GM12864 (cell line): ENCODE measurements at places on chromosomes 12 and 14.

DNA sequence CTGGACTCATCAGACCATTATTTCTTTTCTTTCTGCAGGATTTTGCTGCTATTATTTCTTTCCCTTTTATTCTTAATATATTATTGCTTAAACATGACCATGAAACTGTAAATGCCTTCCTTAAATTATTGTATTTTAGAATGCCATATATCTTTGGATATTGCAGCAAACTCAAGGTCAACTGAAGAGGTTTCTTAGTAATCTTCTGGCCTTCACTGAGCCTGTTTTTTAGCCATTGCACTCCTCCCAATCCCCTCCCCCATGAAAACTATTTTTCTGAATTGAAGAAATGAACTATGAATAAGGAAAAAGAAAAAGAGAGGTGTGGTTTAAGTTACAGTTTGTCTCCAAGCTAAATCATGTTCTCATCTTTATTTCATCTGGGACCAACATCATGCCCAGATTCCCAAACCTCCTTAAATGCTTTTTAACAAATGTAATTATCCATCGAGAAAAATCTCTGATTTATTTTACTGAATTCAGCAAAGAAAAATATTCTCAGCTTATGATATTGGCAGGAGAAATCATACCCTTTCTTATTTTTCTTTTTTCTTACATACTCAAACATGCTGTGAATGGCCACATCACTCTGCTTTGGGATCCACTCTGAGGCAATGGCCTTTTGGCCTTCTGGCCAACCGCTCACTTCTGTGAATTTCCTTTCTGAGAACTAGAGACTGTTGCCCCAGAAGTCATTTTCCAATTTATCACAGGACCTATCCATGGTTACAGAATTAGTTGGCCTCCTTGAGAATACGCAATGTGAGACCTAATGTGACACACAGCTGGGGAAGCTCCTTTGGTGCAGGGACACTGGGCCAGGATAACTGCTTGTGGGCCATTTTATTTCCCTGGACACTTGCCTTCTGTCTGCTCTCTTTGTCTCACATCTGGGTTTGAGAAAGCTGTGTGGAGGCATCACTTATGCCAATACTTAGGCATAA, 50.9 kb downstream of the IGF1 start:
- DNase-seq = no peak

GRCh38 chr12:47141459-47141858, 61.7 kb upstream of the AMIGO2 start:
- no peak for DNase-seq

DNA sequence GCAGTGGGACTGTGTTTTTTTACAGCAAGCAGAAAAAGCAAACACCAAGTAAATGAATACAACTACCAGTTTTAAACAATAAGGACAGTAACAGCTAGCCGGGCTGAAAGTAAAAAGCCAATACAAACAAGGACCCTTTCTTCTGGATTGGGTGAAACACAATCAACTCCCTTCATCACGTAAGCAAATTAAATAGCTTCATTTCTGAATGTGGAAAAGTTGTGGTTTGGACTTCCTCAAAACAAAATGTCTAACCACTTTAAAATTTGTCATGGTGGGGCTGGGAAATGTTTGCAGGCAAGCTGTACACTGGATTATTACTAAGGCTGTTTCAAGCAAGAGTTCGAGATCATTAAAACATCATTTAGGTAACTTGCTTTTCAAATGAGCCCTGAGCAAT, 47.4 kb downstream of the TCHP start:
- no peak for DNase-seq

DNA sequence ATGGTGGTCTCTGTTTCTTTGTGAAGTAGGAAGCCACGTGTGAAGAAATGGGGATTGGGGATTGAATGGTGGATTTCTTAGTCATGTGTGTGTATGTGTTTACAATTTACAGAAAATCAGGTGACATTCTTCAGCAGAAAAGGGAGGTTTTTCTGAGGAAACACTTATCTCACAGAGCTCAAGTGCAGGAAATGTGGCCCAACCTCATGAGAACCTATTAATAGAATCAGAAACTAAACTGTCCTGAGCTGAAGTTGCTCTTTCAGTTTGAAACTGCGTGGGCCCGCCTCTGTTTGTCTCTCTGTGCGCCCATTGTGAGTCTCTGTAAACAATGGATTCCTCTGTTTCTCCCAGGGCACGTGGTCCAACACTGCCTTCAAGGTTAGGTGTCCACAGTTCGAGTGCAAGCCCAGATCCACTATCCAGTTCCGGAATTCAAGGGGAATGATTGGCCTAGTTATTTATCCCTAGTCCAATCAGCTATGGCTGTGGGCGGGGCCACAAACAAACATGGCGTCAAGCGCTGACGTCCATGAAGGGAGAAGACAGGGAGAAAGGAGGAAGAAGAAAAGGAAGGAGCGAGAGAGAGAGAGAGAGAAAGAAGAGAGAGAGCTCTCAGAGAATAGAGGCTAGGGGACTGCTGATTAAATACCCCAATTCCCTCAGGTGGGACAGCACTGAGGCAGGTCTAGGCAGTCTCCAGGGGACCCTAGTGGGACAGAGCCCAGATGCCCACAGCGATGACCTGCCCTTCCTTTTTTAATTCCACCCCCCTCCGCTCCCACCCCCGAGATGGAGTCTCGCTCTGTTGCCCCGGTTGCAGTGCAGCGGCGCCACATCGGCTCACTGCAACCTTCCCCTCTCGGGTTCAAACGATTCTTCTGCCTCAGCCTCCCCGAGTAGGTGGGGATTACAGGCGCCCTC, 31.4 kb upstream of the C12orf76 start:
- DNase-seq = peak; percentile 88

DNA sequence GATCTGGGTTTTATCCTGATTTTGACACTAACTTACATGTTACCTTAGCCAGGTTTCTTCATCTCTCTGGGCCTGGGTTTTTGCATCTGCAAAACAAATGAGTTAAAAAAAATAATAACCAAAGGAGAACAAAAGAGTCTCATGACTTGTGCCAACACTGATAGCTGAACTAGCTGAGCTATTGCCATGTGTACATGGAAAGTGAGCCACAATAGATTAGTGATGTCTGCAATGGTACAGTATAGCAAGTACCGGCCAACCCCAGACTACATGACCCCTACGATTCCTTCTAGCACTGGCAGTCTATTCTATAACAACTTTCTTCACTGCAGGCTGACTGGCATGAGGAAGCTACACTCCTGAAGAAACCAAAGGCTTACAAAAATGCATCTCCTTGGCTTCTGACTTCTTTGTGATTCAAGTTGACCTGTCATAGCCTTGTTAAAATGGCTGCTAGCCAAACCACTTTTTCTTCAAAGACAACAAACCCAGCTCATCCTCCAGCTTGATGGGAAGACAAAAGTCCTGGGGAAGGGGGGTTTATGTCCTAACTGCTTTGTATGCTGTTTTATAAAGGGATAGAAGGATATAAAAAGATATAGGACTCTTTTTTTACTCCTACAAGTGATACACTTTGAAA, 123.7 kb downstream of the DAD1 start:
- no peak for DNase-seq

DNA sequence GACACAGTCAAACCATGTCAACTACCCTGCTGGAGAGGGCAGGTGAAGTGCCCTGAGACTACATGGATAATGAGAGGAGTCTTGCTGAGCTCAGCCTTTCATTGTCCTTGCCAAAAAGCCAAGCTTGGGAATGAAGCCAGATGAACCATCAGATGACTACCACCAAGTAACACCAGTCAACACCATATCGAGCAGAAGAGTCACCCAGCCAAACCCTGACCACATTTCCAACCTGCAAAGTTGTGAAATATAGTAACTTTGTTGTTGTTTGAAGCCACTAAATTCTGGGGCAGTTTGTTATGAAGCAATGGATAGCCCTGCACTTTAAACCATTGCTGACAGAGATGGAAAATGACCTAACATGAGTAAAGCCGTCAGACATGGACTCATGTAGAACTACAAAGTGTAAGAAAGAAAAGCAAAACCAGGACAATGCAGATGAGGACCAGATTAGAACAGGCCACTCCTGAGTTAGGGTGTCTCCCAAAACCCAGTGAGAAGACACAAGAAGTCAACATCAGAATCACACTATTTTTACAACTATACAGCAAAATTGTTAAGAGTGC, 12.5 kb upstream of the CRADD start:
- DNase-seq = no peak

DNA sequence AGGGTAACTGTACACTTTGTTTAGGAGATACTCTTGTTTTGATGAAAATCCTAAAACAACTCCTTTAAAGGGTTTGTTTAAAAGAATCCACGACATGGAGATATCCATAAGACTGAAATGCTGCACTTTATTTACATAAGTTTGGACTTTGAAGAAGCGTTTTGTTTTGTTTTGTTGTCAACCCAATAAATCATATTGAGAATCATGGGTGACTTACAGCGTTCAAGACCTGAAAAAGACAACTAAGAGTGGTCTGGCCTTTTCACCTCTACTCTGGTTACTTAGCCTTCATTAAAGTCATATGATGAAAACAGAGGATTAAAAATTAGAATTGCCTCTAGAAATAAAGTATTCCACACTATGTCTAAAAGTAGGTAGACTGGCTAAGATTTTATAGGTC, 234.8 kb downstream of the ADAMTS20 start:
- no peak for DNase-seq

DNA sequence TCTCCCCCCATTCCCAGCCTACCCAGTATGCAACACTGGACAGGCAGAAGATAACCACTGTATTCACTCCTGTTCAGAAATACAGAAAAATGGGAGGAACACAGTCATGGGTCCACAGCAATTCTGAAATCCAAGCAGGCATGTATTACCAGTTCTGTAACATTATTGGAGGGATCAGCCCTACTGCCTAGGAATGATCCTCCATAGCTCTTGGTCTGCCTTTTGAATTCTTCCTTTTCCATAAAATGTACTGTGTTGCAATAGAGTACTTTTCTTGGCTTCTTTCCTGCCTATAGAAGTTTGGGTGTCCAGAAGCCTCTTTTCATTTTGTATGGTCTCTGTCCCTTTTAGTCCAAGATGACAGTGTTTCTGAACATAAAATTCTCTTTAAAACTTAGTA, 46.5 kb downstream of the SPATS2 start:
- no peak for DNase-seq

DNA sequence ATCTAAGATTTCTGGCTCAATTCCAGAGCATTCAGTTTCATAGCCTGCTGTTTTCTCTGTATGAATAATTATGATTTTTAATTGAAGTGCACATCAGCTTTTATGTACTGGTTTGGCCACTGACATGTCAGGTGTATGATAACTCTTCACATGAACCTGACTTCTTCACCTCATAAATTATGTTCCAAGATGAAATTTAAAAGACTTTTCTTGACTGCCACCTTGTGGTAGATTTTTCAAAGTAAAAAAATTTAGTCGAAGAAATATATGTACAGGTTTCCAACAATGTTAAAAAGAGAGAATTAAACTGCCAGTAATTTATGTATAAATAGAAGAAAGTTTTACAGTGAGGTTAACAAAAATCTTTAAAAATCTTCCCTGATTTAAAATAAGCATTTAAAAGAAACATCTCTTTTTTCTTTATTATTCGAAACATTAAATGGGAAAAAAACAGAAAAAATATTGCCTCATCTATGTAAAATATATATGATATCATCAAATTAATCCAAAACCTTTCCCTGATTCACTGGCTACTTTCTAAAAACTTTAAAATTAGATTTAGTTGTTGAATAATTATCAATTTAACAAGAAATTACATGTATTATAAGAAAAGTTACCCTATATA, 124.9 kb upstream of the ATXN7L3B start:
- no peak for DNase-seq

DNA sequence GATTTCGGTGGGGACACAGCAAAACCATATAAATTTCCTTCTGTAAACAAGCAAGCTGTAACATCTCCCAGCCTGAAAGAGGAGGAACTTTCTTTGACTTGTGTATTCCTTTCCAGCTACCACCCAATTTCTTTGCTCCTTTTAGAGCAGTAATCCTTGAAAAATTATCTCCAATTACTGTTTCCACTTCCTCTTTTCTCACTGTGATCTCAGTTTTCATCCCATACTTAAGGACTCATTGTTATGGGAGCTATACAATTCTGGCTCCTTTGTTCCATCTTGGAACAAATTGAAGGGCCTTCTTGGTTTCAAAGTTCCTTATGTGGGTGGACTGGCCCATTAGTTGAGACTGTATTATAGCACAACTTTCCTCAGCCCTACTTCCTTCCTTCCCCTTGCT, 152.6 kb downstream of the AKAP6 start:
- DNase-seq = no peak

DNA sequence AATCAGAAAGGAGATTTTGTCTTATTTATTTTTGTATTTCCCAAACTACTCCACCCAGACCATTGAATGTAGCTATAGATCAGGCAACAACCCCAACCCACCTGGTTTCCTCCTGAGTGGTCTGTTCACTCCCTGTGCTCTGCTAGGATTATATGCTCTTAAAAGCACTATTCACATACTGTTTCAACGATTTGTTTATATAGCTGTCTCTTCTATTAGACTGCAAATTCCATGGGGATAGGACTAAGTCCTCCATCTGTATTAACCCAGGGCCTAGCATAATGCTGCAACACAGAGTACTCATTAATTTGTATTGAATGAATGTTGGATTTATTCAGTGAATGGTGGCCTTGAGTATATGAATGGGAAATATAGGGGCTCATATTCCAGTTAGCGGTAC, 307.6 kb downstream of the RAD51B start:
- no peak for DNase-seq

DNA sequence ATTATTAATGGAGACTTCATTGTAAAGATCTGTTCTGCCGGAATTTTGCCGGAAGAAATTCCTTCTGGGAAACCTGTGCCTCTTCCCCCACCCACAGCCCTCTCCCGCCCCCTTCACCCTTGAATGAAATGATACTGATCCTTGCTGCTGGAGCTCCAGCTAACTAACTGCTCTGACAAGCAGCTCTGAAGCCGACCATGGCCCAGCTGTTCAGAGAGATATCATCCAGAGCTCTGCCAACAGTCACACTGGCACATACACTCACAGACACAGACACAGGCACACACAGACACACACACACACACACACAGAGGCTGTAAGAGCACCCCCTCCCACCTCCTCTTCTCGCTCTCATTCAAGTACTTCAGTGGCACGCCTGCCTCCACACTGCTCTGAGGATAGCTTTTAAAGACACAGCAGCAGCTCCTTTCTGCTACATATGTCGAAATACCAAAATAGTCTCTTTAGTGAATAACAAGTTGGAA, 88.6 kb downstream of the R3HDM2 start:
- no peak for DNase-seq

DNA sequence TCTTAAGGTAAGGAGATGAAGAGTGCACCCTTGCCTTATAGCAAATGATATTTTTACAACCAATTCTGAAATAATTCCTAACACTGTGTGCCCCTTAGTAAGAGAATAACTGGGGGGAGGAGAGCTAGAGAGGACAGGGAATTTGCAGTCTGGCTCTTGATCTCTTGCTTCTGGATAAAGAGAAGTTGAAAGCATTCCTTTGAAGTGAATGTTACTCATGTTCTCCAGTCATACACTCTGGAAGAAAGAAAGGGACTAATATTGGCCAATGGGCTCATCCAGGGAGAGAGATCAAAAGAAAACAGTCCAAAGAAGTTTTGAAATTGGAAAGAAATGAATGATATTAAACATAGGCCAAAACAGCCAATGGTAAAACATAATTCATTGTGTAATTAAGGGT, 25.3 kb downstream of the C12orf75 start:
- no peak for DNase-seq
